ENCODE measurements at places on chromosomes 16 and 17.

DNA sequence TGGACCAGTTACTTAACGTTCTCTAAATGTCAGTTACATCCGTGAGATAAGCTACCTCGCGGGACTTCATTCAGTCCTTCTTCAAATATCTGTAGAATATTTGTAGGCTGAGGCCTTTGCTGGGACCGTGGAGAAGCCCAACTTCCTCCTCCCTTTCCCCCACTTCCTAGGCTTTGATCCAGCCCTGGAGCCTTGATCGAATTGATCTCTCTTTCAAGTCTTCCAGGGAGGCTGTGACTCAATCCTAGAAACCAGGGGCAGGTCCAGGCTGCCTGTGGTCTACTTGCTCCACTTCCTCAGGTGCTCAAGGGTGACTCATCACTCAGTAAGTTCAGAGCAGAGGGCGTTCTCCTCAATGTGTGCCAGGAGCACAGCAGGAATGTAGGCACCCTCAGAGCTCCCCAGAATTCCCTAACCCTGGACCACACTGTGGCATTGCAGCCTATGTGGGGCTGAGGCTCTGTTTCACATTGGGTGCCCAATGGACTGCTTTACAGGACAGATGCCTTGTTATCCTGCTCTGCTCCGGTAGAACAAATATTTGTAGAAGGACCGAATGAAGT lies 11.2 kb upstream of the CEP20 start:
- no peak for DNase-seq

GRCh38 chr17:45307290-45308015 lies 9.4 kb downstream of the MAP3K14 start:
- DNase-seq = peak; percentile 21

- DNase-seq = no peak
These were observed 50.2 kb upstream of the SLC12A3 start for GRCh38 chr16:56814537-56815432.

DNA sequence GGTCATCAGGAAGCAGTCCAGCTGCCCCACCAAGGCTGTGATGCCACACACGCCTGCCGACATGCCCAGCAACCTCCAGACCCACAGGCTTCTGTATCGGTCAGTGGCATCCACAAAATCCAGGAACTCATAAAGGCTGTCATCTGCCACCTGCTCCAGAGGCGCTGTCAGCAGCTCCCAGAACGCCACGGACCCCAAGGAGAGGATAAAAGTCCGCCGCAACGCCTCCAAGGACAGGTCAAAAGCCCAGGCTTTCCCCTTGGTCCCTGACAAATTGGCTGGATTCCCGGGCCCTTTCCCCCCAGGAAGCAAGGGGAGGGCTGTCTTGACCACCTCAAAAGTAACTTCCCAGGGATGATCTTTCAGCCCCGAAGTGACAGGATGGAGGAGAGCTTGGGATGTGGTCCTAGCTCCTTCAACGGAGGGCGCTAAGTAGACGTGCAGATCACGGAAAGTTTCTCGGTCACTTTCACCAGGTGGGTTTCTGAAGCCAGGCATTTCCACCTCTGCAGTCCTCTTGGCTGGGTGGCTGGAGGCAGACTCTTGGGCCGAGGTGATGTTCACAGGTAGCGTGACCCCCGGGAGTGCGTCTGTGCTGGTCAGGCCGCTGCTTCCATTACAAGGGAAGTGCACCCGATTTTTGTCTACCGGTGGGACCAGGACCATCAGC lies 854 bp downstream of the MFSD6L start:
- no peak for DNase-seq

- no peak for DNase-seq
These were observed at the start of gene MILR1 for GRCh38 chr17:64448665-64449512. MILR1 (plus strand) TSS chr17:64449115; CDS start chr17:64449169, 54 bp downstream.

DNA sequence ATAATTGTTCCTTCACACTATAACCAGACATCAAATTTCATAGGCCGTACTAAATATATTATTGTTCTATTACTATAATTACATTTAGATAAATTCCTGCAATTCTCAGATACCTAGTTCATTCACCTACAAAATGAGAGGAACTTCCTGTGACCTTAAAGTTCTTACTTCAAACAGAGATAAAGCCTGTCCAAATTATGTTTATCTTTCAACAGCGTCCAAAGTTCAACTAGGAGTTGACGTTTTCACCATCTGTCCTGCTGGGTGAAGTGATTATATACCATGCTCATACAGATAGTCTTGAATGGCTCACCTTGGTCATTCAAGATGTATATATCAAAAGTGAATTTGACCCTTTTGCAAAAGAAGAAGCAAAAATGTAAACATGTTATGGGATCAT lies 440.6 kb downstream of the CDH8 start:
- DNase-seq = no peak

DNA sequence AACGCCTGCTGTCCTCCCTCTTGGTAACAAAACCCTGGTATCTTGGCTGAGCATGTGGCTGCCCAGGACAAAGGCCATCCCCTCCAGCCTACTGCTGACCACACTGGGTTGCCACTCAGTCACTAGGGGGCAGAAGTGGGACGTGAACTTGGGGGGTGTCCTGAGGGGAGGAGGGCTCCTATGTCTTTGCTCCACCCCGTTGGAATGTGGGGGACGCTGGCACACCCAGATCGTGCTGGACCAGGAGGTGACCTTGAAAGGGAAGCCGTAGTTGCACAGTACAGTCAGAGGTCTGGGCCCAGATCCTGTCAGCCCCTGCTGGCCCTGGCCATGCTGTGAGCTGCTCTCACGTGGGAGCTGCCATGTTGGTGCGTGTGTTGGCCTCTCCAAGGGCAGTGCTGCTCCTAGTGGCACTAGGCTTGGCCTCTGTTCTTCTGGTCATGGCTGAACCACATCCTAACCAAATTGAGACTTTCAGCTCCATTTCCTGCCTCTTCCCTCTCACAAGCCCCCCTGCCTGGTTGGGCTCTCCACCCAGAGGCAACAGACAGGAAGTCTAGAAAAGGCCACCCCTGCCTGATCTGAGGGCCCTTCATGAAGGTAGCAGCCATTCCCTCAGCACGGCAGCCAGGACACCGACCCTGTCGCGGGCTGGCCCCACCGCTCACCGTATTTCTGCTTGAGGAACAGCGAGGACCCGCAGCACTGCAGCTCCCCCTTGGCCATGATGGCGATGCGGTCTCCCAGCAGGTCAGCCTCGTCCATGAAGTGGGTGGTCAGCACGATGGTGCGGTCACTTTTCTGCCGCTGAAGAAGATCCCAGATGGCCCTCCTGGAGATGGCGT lies 29.0 kb upstream of the RNPS1 start:
- peak; percentile 48 for DNase-seq

- DNase-seq = no peak
These were observed 279.2 kb upstream of the RPL38 start for GRCh38 chr17:73924114-73924908.

GRCh38 chr16:69563605-69564580 lies 1.9 kb upstream of the NFAT5 start:
- DNase-seq = peak; percentile 59

DNA sequence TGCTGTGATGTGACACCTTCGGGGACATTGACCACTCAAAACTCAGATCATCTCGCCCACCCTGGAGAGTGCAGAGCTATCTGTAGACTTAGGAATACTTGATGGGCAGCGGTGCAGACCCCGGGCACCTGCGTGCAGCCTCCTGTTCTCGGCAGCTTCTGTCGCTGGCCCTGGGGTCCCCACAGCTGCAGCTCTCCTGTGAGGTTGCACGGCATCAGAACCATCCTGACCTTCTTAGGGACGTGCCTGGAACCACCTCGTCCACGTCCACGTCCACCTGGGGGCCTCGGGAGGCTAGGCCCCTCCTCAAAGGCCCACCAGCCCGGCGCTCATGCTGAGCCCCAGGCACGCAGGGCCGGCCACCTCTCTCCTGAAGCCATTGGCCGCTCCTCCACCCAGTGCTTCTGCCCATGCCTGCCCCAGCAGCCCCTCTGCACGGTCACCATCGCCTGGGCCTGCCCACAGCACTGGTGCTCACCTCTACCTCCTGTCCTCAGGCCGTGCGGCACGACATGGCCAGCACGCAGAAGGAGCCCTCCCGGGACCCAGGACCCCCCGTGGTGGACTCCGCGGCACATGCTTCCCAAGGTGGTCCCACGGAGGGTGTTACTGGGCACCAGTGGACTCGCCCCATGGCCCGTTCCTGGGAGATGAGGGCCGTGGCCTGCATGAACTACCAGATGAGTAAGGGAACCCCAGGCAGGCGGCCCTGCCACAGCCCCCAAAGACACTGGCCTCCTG lies 2.3 kb upstream of the WFIKKN1 start:
- DNase-seq = no peak

GRCh38 chr16:67186550-67186950 lies 2.8 kb upstream of the MATCAP1 start:
- no peak for DNase-seq

DNA sequence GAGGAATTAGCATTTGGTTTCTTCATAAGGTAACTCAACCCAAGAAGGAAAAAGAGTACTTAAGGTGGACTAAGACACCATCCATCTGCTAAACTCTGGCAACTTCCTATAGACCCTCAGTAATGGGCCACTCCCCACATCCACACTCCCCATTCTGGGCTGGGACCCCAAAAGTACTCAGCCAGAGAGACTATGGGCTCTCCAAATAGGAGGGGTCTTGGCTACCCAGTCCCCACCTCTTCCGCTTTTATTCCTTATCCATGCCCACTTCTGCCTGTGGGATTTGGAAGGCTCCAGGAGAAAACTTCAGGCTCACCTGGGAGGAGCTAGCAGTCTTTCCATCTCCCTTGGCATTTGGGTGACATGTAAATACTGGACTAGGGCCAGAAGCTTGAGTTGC lies 164.5 kb upstream of the CCL2 start:
- DNase-seq = no peak

DNA sequence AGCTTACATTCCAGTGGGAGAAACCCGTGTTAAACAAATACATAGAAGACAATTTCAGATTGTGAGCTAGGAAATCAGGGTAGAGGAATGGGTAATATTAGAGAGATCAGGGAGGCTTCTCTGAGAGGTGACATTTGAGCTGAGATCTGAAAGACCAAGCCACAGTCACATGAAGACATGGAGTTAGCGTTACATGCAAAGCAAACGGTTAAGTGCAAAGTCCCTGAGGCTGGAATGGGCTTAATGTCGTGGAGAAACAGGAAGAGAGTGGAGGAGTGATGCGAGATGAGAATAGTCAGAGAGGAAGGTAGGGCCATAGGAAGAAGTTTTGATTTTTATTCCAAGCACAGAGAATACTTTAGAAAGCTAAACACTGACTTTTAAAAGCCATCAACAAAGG lies 246.1 kb downstream of the IRX3 start:
- no peak for DNase-seq

DNA sequence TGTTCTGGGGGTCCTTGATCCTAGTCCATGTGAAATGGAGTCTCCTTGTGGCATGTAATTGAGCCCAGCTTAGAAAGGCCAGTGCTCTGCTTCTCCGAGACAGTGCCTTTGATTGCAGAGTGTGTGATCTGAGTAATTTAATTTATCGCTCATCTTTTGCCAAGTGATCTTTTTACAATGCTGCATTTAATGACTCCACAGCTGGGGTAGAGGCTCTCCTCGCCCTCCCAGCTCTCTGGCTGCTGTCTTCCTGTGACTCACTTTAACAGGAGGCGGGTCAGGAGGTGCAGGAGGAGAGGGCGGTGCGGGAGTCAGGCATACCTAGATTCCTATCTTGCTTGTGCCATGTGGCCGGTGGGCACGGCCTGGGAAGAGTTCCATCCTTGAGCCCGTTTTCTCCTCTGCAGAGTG lies 113.4 kb upstream of the FOXF1 start:
- DNase-seq = no peak

DNA sequence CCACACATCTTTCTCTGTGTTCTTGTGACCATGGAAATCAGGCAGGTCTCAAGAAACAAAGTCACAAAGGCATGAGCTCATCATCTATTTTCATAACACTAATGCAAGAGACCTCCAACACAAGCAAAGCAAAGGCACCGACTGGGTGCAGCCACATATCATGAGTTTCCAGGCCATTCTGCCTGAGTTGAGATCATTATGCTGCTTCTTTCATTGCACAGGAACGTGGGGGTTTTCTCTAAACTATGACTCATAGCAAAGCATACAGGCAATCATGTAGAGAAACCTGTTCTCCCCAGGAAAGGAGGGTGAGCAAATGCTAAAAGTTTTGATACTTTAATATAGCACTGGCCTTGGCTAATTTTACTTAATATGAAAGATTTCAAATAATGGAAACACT lies 60.7 kb downstream of the GRIN2A start:
- DNase-seq = no peak

- no peak for DNase-seq
These were observed 14.3 kb downstream of the ARHGAP23 start for GRCh38 chr17:38442548-38442947.

GRCh38 chr17:63445954-63446752 lies at the start of gene CYB561:
CYB561 (minus strand) TSS chr17:63446306; CDS start chr17:63437547, 8,759 bp downstream.
- peak; percentile 82 for DNase-seq

DNA sequence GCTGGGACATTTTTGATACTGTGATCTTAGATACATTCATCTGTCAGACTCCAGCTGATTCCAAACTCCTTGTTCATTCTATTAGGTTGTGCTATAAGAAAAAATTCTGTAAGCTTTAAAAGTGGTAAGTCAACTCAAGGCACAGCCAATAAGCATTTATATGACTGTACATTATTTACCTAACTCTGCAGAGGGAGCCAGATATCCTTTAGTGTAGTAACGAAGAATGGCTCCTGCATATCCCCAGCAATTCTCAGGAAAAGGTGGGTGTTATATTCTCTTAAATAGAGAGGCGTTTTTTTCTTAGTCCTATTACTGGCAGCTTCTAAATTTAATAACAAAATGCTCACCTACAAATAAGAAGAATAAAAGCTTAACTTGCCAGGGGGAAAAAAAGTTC lies 374.3 kb upstream of the GOT2 start:
- no peak for DNase-seq

Measured in erythroblast (primary cell).